Left renal cortex interstitium (tissue), 4 donors: ENCODE measurements at places on chromosomes 13 and 19. TPM values are rescaled to one million over a fixed set of nuclear protein-coding genes. Genes with fewer than 3 reads are reported as not detected.

- DNase-seq, result no peak
Measured at GRCh38 chr13:20400774-20401173, 124.9 kb downstream of the CRYL1 start.

ALOX5AP gene
- polyA plus RNA-seq, result 3.9 TPM

DNA sequence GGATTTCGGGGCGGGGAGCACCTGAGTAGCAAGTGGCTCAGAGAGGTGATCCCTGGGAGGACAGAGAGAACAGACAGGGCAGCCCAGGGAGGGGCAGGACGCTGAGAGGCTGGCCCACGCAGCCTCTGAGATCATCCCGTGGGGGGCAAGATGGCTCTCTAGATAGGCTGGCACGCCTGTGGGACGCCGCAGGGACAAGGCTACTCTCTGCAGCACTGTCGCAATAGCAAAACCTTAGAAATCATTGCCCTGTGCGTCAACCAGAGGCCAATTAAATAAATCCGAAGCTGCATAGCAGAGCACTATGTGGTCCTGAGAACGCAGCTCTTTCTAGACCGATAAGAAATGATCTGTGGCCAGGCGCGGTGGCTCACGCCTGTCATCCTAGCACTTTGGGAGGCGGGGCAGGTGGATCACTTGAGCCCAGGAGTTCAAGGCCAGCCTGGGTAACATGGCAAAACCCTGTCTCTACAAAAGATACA lies 5.1 kb downstream of the PEX11G start:
- DNase-seq, result no peak

SIGLEC12 gene
- polyA plus RNA-seq, result not detected

DNA sequence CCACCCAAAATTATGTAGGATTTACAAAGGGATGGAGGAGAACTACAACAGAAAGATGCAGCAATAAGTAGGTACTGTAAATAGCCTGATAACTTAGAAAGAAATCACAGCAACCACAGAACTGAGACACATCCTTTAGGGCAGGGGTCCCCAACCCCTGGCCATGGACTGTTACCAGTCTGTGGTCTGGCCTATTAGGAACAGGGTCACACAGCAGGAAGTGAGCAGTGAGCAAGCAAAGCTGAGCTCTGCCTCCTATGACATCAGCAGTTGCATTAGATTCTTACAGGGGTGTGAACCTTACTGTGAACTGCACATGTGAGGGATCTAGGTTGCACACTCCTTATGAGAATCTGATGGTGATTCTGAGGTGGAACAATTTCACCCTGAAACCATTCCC lies 997.6 kb downstream of the DIAPH3 start:
- no peak for DNase-seq

GRCh38 chr19:41161903-41162302 lies 31.1 kb upstream of the CYP2S1 start:
- no peak for DNase-seq
